ENCODE measurements at places on chromosomes 11 and 22.

DNA sequence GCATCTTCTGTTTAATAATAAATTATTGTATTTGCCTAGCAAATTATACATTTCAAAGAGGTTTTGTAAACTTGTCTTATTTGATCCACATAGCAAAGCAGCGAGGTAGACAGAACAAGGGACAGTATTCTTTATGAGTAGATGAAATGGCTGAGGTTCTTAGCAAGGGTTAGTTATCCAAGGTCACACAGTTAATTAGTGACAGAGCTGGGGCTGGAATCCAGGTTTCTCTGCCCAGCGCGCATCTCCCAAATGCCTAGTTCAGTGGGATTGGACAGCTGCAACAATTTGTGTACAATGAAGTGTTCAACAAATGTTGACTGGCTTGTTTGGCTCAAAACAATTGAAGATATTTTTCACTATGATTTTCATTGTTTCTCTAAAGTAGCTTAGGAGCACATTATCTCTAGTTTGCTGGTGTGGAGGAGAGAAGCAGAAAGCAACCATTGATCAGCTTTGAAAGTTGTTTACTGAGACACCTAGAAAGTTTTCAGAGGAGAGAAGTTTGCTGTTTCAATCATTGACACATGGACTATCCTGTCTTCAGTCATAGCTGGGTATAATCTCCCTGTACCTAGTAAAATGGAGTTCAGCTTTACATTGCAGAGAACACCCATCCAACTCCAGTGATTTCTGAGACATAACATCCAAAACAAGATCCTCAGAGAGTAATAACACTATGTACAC, 270.6 kb downstream of the FAT3 start:
- no peak for DNase-seq

GRCh38 chr11:10450462-10451425, 4.3 kb upstream of the AMPD3 start:
- DNase-seq, result no peak

DNA sequence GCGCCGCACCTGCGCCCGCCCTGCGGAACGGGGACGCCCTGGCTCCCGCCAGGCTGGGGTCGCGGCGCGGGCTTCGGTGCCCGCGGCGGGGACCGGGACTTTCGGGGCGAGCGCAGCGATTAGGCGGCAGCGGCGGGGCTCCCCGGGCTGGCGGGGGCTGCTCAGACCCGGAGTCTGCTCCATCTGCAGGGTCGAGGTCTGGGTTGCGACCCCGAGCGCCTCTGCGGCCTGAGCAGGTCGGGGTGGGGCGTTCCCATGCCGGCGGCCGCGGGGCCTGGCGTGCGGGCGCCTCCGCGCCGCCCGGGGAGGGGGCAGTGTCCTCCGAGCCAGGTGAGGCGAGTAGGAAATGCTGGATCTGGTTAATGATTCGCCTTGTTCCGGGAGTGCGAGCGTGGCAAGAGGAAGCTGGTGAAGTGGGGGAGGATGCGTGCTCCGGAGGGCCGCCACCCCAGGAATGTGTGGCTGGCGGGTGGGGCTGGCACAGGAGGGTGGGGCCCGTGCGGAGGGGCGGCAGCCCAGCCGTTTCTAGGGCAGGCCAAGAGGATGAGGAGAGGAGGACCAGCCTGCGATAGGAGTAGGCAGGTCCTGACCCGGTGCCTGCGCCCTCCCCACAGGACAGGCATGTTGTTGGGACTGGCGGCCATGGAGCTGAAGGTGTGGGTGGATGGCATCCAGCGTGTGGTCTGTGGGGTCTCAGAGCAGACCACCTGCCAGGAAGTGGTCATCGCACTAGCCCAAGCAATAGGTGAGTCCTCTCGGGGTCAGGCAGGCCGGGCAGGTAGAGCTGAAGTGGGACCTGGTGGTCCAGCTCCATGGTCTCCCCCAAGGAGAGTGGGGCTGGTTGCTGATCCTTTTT, 606 bp downstream of the RASSF7 start:
- DNase-seq, result no peak

- no peak for DNase-seq
Observed at GRCh38 chr22:17873116-17873515, 98.8 kb upstream of the BID start.

DNA sequence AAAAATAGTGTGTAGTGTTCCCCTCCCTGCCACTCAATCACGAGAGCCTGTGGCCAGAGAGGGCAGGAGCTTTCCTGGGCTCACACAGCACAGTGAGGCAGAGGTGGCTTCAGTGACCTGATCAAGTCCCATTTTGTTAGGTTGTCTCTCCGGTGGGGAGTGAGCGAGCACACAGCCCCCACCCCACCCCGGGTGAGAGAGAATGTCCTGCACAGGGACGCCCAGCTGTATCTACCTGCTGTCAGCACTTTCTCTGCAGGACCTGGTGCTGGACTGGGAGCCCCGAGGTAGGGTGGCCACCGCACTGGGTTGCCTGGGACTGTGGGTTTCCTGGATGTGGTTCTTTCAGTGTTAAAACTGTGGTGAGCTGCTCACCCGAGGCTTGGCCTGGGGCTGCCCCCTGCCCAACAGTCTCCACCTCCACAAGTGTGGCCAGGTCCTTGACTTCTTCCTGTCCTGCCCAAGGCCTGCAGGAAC, 6.1 kb downstream of the CAPN5 start:
- no peak for DNase-seq

GRCh38 chr22:50303848-50304527, 3.5 kb downstream of the PLXNB2 start:
- no peak for DNase-seq

All from stimulated activated CD4-positive, alpha-beta T cell treated with anti-CD3 and anti-CD28 coated beads, Interleukin-2, amount 100 ng/mL, for 4 hours (primary cell).